ENCODE measurements at places on chromosomes 3 and 15. TPM values are rescaled to one million over a fixed set of nuclear protein-coding genes. Genes with fewer than 3 reads are reported as not detected.

DNA sequence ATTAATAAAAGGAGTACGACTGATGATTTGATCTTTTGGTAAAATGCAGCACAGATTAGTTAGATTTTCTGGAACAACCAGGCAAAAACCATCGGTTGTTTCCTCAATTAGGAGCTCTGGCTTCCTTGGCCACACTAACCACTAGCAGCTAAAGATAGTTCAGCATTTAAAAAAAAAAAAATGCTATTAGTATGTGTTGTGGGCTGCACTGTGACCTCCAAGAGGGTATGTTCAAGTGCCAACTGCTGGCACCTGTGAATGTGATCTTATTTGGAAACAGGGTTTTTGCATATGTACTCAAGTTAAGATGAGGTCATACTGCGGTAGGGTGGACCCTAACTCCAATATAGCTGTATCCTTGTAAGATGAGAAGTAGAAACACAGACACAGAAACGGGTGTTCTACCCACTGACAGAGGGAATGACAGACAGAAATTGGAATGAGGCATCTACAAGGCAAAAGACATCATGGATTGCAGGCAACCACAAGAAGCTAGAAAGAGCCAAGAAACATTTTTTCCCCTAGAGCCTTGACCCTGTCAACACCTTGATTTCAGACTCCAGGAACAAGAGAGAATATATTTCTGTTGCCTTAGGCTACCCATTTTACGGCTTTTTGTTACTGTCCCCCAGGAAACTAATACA lies 534.6 kb upstream of the ROBO2 start:
- H3K27me3 ChIP-seq, result no peaks in the 10 kb centered on the region
- H3K4me1 ChIP-seq, result no peaks in the 10 kb centered on the region
- DNase-seq, result no peak
- no peaks in the 10 kb centered on the region for H3K36me3 ChIP-seq
- H3K27ac ChIP-seq, result no peak overlapping the region

The IVD gene
- total RNA-seq, result 66.5 TPM

The PCOLCE2 gene
- 10.6 TPM for total RNA-seq

DNA sequence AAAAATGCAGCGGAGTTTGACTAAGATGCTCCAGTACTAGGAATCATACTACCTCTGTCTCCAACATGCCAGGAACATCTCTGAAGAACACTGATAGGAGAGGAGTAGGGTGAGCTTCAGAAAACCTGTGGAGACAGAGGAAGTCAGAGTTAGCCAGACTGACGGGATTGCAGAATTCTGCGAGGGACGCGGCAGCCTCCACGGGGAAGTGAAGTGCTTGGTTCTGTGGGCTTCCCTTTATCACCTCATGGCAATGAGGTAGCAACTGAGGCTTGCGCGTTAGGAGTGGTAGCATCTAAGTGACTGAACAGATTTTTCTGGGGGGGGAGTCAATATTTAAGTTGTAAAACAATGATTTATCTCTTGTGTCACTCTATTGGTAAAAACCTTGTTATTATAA lies 226.3 kb downstream of the MCTP2 start:
- no peaks in the 10 kb centered on the region for H3K4me1 ChIP-seq
- DNase-seq, result no peak
- no peak overlapping the region for H3K4me3 ChIP-seq
- H3K27me3 ChIP-seq, result no peaks in the 10 kb centered on the region
- H3K36me3 ChIP-seq, result no peaks in the 10 kb centered on the region

GRCh38 chr15:79811406-79812405 lies 85.1 kb downstream of the MTHFS start:
- H3K27me3 ChIP-seq, result no peaks in the 10 kb centered on the region
- no peak overlapping the region for H3K4me3 ChIP-seq

DNA sequence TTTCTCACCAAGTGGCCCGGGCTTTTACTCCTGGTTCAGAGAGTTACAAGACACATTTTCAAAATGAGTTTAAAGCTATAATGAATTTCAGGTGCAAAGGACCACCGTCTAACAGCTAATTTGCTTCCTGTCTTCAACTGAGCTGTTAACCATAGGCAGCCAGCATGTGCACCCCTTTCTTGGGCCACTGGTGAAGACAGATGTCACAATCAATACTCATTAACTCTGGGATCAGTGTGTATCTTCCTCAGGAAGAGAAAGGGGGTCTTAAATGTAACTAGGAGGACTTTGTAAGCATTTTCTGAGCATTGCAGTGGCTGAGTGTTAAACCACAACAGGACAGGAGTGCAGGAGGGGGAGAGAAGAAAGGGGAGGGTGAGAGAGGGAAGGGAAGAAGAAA lies 750.7 kb upstream of the CFAP20DC start:
- no peak overlapping the region for H3K27ac ChIP-seq
- no peak overlapping the region for H3K4me3 ChIP-seq
- DNase-seq, result no peak
- H3K27me3 ChIP-seq, result no peaks in the 10 kb centered on the region
- no peaks in the 10 kb centered on the region for H3K4me1 ChIP-seq

DNA sequence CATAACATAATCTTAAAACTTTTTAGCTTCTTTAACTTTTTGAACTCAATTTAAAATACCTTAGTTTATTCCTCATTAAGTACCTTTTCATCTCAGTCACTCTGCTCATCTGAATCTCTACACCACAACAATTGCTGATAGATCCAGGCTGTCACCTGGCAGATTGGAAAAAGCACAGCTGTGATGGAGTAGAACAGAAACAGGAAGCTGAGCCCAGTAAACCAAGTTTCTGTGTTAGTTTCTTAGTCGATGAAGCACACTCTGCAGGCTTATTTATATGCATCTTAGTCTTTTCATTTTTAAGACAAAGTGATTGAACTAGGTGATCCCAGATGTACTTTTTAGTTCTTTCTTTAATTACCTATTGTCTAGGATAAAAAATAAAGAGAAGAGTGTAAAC lies 1398.0 kb upstream of the ALCAM start:
- no peaks in the 10 kb centered on the region for H3K4me1 ChIP-seq
- no peak overlapping the region for H3K27ac ChIP-seq
- no peaks in the 10 kb centered on the region for H3K27me3 ChIP-seq
- no peaks in the 10 kb centered on the region for H3K36me3 ChIP-seq

The RTP1 gene
- not detected for total RNA-seq

DNA sequence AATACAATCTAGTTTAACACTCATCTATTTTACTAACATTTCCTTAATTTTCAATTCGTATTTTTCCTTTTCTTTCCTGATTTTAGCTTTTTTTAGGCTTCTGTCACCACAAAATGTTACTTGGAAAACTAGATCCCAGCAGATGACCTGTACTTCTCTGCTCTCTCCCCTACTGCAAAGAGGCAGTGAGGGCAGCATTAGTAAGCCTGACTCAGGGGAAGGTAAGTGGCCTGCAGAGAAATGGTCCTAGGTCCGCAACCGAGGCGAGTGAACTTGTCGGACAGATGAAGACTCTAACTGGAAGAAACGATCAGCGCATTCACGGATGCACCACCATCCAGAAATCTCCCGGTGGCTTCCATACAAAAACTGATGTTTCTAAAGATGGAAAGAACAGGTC lies 20.4 kb downstream of the TMEM43 start:
- H3K4me1 ChIP-seq, result peaks cover 20% of the 10 kb centered on the region
- H3K4me3 ChIP-seq, result no peak overlapping the region
- H3K27me3 ChIP-seq, result no peaks in the 10 kb centered on the region

The MEX3B gene
- 2.4 TPM for total RNA-seq

The MFN1 gene
- 66.8 TPM for total RNA-seq

GRCh38 chr3:13245615-13245978 lies 172.4 kb upstream of the IQSEC1 start:
- H3K4me3 ChIP-seq, result no peak overlapping the region
- H3K4me1 ChIP-seq, result no peaks in the 10 kb centered on the region
- no peaks in the 10 kb centered on the region for H3K27me3 ChIP-seq
- DNase-seq, result no peak

- H3K36me3 ChIP-seq, result no peaks in the 10 kb centered on the region
- H3K27ac ChIP-seq, result no peak overlapping the region
- DNase-seq, result no peak
- no peak overlapping the region for H3K4me3 ChIP-seq
- no peaks in the 10 kb centered on the region for H3K27me3 ChIP-seq
- no peaks in the 10 kb centered on the region for H3K4me1 ChIP-seq
These were observed 230.4 kb upstream of the DCBLD2 start for GRCh38 chr3:99131876-99132275.

DNA sequence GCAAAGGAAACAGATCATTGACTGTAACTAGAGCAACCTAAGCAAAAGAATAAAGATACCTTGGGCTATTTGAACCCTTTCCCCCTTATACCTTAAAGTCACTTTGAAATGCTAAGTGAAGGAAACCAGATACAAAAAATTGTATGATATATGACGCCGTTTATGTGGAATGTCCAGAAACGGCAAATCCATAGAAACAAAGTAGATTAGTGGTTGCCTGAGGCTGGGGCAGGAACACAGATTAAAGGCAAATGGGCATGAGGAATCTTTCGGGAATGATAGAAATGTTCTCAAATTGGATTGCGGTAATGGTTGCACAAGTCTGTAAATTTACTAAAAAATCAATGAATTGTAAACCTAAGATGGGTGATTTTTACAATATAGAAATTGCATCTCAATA lies 160.1 kb upstream of the CCDC54 start:
- no peaks in the 10 kb centered on the region for H3K27me3 ChIP-seq
- no peak overlapping the region for H3K27ac ChIP-seq
- no peak for DNase-seq

The LNP1 gene
- 12.9 TPM for total RNA-seq

DNA sequence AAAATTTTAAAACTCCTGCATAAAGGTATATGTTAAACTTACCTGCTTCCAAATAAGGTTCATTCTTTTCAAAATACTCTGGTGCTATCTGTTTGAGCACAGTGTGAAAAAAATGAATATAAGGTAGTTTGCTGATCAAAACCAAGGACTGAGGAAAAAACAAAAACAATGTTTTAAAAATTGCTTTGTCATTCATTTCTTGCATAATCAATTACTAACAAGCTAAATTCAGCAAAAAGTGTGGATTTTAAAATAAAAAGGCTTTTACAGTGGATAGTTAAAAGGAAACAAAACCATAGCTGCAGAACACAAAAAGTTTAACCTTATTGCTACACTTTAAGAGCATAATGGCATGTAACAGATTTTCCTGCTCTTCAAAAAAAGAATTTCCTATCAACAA lies 31.5 kb downstream of the DENND6A start:
- no peaks in the 10 kb centered on the region for H3K36me3 ChIP-seq
- no peaks in the 10 kb centered on the region for H3K4me1 ChIP-seq
- no peak overlapping the region for H3K4me3 ChIP-seq
- DNase-seq, result no peak

Data from uterus (tissue), 4 donors.